HT1080 (cell line): ENCODE measurements at places on chromosomes 3 and 15. TPM values are rescaled to one million over a fixed set of nuclear protein-coding genes. Genes with fewer than 3 reads are reported as not detected.

GRCh38 chr15:101424984-101425383 is 64.5 kb downstream of the PCSK6 start:
- no peak for DNase-seq

- DNase-seq, result no peak
Measured at GRCh38 chr15:66907826-66908743, 157.3 kb upstream of the SMAD3 start.

- DNase-seq, result peak; percentile 48
Measured at GRCh38 chr15:70475921-70476320, 287.4 kb downstream of the UACA start.

- DNase-seq, result no peak
Measured at GRCh38 chr3:193771011-193771652, 178.1 kb downstream of the OPA1 start.

GRCh38 chr3:46093327-46093942 is 66.2 kb upstream of the XCR1 start:
- DNase-seq, result no peak

GRCh38 chr15:100461049-100461448 is 67.7 kb downstream of the CERS3 start:
- DNase-seq, result no peak

DNA sequence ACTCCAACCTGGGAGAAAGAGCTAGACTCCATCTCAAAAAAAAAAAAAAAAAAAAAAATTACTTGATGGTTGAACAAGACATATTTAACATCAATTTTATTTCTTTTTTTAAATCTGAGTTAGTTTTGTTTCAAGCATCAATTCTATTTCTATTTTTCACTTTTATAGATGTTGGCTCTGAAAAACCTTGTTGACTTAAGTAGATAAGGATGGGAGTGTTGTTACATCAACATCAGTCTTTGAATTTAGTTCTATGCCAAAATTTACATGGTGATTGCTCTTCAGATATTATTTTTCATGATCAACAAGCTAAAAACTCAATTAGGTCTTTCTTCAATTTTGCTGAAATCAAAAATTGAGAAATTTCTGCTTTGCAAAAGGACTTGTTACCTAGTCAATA is 66.9 kb downstream of the SERP1 start:
- DNase-seq, result no peak

Gene ANKRD63
- total RNA-seq, result not detected in 2 replicates

Gene CCR1
- total RNA-seq, result 0.19 and 0.27 TPM in 2 replicates

Gene CYP1A1
- 1.3 and 2.5 TPM in 2 replicates for total RNA-seq

Gene IL20RB
- 1.1 TPM in 2 replicates for total RNA-seq

Gene LTK
- total RNA-seq, result 0.03 TPM in 1 of 2 replicates, not detected in the other

Gene HEXA
- total RNA-seq, result 75.7 and 83.2 TPM in 2 replicates
